Hematopoietic multipotent progenitor cell treated with erythropoietin and hydrocortisone succinate and interleukin-3 and kit ligand, for 6 days (in vitro differentiated cells): ENCODE measurements at places on chromosomes 7 and 10.

GRCh38 chr7:47446871-47447466 lies 134.9 kb downstream of the TNS3 start:
- DNase-seq = no peak

GRCh38 chr7:95996174-95996573 lies 223.8 kb downstream of the DYNC1I1 start:
- peak; percentile 12 for DNase-seq

DNA sequence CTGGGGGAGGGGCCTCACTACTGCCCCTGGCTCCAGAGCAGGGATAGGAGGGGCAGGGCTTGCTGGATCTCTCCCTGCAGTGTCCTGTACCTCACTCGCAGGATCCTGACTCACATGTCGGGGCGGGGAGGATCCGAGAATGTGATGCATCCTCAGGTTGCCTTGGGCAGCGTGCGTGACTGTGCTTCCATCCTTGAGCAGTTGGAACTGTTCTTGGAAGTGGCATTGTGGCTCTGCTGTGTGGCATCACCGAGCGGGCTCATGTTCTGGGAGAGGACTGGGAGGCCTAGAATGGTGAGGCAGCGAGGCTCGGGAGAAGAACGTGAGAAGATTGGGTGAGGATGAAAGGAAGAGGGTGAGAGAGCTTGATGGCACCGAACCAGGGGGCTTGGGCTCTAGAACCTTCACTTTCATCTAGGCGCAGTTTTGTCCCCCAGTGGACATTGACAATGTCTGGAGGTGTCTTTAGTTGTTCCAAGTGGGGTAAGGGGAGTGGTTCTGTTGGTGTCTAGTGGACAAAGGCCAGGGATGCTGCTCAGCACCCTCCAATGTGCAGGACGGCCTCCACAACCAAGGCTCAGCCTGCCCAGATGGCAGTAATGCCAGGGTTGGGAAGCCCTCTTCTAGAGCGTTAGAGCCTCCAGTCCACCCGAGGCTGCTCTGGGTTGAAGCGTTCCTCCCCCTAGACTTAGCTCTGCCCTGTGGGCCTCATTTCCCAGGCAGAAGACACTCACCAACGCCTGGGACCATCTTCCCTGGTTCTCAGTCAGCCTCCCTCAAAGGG lies 8.4 kb downstream of the RARRES2 start:
- DNase-seq = no peak

DNA sequence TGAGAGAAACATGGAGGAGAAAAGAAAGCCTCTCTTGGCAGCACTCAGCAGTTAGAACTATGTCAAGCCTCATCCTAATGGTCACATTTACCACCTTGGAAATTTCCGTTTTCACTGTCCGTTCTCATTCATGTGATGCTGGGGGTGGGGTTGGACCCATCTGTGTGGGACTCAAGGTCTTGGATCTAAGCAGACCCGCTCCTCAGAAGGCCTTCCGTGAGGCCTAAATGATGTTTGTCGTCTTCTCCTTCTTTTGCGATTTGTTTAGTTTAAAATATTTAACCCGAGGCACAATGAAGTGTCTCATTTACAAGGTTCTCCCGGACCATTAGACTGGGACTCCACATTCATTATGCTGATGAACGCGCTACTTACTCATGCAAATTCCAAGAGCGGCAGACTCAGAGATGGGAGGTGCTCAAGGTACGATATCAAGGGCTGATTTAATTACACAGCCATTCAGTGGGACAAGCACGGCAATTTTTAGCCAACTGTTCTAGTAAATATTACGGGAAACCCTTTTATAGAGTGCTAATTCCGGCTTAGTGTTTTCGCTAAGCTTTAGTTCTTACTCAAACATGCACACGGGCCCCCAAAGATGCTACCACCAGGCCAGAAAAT lies 109.1 kb upstream of the EFCAB10 start:
- no peak for DNase-seq

DNA sequence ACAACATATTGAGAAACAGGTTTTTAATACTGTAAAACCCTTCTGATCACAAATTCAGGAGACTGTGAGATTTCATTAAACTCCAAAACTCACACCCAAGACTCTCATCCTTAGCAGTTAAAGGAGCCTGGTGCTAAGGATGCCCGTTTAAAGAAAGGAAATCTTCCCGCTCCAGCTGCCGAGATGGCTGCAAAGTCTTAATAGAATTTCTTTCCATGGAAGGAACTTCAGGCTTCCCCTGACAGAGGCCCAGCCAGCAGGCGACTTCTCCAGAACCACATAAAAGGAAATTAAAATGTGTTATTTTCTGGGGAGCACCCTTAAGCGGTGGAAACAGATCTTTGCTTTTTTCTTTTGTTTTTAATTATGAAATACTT lies 104.7 kb upstream of the CHST15 start:
- DNase-seq = no peak

DNA sequence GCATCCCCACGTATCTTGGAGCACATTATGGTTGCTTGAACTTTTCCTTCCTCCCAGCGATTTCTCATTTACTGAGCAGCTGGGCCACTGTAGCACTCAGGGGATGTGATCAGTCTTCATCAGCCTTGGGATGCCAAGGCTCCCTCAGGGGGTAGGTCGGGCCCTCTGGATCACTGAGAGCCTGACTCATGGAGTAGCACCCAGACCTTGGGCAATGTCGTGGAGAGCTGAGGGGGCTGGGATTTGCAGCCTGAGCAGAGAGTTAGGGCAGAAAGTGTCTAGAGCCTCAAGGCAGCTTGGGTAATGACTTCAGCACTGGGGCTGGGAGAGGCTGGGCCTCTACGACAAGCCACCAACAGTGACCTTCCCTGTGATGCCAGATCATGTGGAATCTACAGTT lies 86.5 kb upstream of the CXCL12 start:
- no peak for DNase-seq

DNA sequence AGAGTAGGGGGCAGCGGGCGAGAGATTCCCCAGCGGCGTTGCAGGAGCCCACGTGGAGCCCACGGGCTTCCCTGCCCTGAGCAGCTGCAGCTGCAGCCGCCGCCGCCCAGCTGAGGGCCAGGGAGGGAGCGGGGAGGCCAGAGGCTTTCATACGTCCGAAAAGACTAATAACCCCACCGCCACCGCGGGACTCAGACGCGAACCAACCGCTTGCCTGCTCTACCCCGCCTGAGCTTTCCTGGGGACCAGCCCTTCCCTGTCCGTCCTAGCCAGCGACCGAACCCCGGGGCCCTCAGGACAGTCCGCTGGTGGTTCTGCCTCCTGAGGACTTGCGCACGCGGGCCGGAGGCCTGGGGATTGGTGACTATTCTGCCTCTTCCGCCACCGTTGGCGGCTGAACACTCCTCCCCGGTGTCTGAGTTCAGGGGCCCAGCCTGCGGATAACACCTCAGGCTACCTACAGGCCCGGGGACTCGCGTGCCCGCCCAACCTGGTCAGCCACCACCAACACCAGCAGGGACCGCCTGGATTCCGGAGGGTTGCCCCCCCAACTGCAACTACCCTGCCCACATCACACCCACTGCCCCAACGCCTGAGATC lies 18.4 kb downstream of the IFT22 start:
- DNase-seq = no peak

GRCh38 chr7:24982917-24983316 lies 2.9 kb upstream of the OSBPL3 start:
- DNase-seq = peak; percentile 55

GRCh38 chr10:71854031-71854430 lies 3.0 kb upstream of the PSAP start:
- no peak for DNase-seq
